Dermis microvascular lymphatic vessel endothelial cell (primary cell): ENCODE measurements at places on chromosomes 7 and 10.
A peak's percentile ranks its signal among the peaks of the same experiment; 100 is the strongest.

DNA sequence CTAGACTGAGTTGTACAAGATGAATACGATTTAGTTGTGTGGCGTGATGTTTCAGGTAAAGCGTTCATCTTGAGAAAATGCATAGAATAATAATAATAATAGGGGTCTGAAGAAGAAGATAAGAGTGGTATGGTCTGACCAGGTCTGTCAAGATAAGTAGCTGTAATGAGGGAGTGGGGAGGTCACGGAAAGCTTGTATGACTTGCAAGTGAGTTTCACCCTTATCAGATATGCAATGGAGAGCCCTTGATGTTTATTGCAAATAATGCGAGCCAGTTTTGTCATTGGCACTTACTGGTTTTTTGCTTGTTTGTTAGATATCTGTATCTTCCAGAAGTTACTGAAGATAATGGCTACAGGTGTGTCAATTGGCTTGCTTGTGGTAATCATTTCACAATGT lies 611.5 kb downstream of the CNTNAP2 start:
- no peak for DNase-seq

GRCh38 chr7:28958235-28958979 lies at the start of gene TRIL:
TRIL (minus strand) TSS chr7:28958330; CDS start chr7:28958046, 284 bp downstream.
- DNase-seq: peak; percentile 33

DNA sequence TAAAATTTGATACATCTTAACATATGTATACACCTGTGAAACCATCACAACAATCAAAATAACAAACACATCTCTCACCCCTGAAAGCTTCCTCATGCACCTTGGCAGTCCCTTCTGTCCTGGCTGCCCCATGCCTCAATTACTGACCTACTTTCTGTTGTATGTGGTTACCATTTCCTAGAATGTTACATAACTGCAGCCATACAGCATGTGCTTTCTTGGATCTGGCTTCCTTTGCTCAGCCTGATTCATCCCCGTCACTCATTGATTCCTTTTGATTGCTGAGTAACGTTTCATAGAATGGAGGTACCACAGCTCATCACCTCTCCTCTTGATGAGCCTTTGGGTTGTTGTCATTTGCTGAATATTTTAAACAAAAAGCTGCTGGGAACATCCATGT lies 165.3 kb downstream of the CELF2 start:
- no peak for DNase-seq

- no peak for DNase-seq
Measured at GRCh38 chr7:124202546-124202945, 169.7 kb upstream of the TMEM229A start.

GRCh38 chr10:61398366-61399129 lies 54.6 kb downstream of the TMEM26 start:
- DNase-seq: no peak
